GF-D8 (cell line): ENCODE measurements at places on chromosomes 1 and 21.

DNA sequence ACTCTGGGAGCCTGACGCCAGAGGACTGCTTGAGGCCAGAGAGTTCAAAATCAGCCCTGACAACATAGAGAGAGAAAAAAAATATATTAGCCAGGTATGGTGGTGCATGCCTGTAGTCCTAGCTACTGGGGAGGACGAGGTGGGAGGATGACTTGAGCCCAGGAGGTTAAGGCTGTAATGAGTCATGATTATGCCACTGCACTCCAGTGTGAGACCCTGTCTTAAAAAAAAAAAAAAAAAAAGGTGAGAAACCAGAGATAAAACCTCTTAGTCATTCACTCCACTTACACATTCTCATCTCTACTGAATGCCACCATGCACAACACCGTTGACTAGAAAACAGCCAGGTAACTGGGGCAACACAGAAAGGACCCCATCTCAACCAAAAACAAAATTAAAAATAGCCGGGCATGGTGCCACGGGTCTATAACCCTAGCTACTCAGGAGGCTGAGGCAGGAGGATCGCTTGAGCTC lies 178.1 kb downstream of the SLC45A1 start:
- DNase-seq: no peak

GRCh38 chr1:10672343-10673050 lies 123.9 kb downstream of the CASZ1 start:
- DNase-seq: no peak

- no peak for DNase-seq
Measured at GRCh38 chr1:171654201-171654941, 1.9 kb upstream of the MYOC start.

GRCh38 chr21:46084709-46085108 lies 13.2 kb upstream of the COL6A2 start:
- no peak for DNase-seq

DNA sequence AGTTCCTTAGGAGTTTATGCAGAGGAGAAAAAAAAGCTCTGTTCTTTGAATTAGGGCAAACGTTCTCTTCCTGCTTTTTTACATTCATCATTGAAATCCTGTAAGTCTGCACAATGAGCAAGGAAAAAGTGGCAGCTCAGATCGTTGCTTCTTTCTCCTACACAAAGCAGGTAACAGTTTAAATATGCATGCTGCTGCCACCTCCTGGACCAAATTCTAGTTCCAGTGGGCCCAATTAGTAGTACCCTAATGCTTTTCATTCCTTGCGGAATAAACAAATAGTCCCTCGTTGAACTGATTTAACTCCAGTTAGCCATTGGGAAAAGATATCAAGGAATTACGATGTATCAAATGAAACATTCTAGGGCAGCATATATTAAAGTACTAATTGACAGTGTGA lies 20.1 kb downstream of the YTHDF2 start:
- no peak for DNase-seq

GRCh38 chr1:150028322-150028721 lies 17.8 kb upstream of the OTUD7B start:
- DNase-seq: no peak
